ENCODE measurements at places on chromosomes 12 and 14.

DNA sequence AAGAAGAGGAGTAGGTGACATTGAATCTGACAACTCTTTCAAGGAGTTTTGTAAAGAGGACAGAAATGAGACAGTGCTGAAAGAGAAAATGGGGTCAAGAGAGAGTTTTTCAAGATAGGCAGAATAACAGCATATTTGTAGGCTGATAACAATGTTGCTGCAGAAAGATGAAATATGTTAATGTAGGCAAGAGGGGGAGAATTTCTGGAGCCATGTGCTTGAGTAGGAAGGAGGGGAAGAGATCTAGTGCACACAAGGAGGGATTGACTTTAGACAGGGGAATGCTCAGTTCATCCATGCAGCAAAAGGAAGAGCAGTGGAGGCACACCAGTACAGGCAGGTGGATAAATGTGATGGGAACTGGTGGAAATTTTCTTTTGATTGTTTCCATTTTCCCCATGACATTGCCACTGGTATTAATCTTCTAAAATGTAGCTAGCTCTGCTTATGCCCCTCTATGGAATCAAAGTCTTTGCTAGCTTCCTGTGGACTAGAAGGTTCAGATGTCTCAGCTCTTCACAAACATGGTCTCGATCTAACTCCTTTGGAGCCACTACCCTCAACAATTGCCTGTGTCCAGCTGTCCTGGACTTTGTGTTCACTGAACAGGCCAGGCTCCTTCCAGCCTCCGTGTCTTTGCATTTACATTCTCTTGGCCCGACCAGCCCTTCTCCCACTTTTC, 9.1 kb downstream of the PROX2 start:
- no peak for DNase-seq

GRCh38 chr12:32874078-32874477, 22.5 kb downstream of the PKP2 start:
- DNase-seq, result no peak

GRCh38 chr12:98439981-98440581, 75.3 kb upstream of the TMPO start:
- peak; percentile 26 for DNase-seq

DNA sequence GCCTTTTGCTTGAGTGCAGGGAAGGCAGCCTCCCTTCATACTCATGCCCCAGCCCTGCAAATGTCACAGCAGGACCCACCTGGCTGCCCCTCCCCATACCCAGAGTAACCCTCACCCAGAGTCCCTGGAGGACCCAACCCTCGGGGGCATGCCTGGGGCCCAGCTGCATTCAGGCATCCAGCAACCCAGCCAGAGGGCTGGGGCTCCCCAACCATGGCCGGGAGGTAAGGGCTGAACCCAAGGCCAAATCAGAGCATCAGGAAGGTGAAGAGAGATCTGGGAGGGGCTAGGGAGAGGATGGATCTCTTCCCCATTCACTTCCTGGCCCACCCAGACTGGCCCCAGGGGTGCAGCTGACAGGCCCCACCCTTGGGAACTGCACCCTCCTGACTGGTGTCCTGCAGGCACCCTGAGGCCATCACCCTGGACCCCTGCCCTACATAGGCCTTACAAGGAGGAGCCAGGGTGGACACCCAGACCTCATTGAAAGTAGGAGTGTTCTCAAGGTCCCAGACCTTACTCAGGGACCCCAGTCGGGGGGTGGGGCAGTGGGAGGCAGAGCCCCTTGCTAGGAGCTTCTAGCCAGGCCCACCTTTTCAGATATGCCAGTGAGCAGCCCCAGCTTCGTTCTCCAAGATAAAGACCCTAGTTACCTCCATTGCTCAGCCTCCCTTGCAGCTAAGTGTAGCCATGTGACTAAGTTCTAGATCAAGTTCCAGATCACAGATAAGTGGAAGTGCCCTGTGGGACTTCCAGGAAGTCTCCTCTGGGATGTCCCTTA, 849 bp upstream of the PLD4 start:
- DNase-seq, result no peak

DNA sequence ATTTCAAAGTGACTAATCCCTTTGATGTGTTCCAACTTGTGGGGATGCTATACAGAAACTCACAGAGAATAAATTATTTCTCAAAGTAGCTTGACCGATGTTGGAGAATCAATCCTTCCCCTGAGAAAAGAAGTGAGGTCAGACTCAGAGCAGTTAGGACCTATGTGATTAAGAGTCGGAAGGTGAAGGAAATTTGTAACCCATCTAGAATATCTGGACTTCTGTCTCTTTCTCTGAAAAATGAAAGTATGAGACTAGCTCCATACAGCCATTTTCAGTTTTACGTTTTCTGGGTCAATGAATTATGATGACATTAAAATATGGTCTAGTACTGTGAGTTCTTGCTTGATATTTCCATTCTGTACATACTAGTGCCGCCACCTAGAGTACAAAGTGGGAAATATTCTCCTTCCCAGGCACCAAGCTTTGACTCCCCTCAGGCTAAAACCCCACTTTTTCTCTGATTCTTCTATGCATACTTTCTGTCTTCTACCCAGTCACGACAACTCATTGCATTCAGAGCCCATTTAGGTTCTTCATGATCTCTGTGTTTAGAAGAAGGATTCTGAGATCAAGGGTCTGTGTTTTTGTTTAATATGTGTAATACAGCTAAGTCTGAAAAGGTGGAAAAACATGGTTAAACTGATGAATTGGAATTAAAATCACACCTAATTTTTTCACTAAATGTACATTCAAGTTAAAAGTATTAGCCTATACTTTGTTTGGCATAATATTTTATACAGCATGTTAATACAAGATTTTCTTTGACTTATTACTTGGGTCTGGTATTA, 6.9 kb upstream of the NTS start:
- peak; percentile 49 for DNase-seq

GRCh38 chr12:79655036-79655435, 35.7 kb downstream of the PAWR start:
- no peak for DNase-seq

DNA sequence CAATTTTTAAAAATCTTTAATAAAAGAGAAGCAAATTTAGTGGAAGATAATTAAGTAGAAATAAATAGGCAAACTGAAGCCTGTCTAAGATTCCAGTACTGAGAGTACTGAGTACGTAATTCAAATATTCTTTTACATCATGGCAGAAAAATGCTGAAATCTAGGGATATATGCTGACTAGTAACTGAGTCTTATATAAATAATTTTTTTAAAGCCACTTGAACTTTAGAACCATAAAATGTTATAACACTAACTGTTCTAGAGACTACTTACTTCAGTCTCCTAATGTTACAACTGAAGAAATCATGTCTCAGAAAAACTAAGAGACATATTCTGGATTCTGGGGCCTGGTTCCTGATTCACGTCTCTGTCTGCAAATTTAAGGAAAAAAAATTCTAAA, 230.6 kb upstream of the PLEKHG7 start:
- DNase-seq, result no peak

DNA sequence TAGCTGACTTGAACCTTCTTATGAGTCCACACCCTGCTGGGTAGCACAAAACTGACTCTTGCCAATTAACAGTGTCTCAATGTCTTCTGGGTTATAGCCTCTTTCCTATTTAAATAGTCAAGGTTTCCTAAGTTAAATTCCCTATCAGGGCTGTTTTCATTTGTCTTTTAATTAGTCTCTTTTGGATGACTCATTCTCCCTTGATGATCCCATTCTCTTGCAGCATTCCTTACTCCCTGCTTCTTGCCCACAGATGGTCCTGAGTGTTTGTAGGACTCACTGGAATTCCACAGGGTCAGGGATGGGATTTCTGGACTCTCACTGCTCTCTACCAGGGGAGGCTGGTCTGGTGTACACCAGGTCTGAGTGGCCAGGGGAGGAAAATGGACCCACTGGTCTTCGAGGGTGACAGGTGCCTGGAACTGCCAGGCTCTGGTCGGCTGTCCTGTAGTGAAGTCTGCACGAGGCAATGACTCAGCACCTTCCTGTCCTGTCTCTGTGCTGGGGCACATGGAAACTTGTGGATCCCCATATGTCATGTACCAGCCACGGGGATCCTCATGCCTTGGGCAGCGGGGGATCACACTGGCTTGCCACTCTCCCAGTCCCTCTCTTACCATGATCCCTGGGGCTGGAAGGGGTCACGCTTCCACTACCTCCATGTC, 236.5 kb upstream of the PELI2 start:
- no peak for DNase-seq

- DNase-seq, result no peak
Observed at GRCh38 chr14:41913398-41913797, 306.7 kb downstream of the LRFN5 start.

DNA sequence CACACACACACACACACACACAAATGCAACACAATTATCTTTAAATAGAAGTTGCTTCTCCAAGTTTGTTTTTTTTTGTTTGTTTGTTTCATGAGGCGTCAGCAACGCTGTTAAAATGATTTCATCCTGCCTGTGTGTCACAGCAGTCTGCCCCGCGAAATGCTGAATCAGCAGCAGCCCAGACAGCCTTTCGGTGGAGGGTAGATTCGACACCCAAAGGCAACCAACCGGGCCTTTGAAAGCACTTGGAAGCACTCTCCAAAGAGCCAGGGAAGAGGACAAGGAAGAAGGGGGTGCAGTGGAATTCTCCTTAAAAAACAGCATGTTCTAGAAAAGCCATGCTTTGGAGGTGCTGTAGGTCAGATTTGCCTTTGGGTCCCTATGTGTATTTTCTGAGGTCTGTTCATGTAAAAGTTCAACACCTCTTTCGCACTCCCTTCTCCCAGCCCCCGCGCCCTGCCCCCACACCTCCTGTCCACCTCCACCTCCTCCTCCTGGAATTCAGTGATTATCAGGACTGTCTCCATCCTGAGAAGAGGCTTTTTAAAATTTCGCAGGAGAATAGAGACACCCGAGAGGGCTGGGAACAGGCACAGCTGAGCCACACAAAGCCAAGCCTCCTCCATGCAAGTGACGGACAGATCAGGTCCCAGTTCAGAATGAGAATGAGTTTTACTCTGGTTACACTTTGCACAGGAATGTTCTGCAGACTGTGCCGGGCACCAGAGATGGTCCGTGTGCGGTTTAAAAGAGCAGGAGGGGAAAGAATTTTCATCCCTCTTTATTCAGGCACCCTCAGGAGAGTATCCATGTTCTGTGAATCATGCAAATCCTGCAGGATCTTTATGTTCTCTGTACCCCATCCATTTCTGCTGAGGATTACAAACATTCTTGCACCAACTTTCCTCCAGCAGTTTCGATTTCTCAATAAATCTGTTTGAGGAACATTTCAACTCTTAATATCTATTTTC, 177.9 kb downstream of the ETV6 start:
- DNase-seq, result peak; percentile 19

DNA sequence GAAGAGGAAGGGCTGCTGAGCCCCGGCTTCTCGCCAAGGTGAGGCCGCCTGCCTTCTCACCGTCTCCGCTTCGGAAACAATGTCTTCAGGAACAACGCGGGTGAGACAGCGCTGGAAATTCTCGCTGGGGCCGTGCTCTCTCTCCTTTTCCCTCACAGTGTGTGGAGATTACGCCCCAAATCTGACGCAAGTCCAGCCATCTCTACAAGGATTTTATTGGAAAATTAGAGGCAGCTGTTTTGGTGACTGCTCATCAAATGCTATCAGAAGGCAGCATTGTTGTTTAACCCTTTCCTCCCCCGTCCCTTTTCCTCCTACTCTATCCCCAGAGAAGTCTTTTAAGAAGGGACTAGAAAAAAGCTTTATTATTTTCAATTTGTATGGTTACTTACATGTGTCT, 53.5 kb downstream of the PIWIL1 start:
- DNase-seq, result no peak

DNA sequence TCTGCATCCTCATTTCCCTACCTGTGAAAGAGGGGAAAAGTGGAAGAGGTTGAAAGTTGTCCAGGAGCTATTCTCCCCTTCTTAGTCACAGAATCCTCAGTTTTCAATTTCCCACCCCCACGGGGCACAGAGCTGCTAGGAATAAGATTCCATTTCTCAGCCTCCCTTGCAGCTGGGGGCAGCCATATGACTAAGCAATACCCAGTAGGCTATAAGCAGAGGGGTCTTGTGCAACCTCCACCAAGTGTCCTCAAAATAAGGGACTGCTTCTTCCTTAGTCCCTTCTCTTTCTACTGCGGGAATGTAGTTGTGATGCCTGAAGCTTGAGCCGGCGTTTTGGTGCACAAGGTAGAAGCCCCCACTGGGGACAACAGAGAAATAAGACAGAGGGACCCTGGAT, 40.9 kb downstream of the VWF start:
- no peak for DNase-seq

- no peak for DNase-seq
Observed at GRCh38 chr14:65750906-65751305, 338.4 kb downstream of the FUT8 start.

DNA sequence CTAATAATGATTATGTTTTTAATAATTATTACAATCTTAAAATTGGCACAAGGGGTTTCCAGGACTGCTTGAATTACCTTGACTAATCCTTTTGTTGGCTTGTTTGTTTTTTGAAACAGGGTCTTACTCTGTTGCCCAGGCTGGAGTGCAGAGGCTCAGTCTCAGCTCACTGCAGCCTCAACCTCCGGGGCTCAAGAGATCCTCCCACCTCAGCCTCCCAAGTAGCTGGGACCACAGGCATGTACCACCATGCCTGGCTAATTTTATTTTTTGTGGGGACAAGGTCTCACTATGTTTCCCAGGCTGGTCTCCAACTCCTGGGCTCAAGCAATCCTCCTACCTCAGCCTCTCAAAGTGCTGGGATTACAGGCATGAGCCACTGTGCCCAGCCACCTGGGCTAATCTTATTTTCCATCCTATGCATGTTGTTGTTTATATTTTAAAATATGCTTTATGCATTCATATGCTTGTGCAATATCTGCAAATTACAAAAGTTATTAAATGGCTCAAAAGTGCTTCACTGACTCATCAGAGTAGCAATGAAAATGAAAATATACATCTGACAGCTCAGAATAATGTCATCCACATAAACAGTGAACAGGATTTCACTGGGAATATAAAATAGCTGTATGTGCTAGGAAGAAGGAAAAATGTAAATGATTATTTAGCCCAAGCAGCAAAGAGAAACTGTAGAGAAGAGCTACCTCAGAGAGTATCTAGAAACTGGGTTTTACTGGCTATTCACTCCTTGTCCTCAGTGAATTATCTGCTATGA, 24.8 kb upstream of the PLEKHG6 start:
- DNase-seq, result no peak
